Bronchial epithelial cell (primary cell): ENCODE measurements at places on chromosomes 5 and 9. TPM values are rescaled to one million over a fixed set of nuclear protein-coding genes. Genes with fewer than 3 reads are reported as not detected.
A peak's percentile ranks its signal among the peaks of the same experiment; 100 is the strongest.

Gene LURAP1L
- 43.7 and 56.5 TPM in 2 replicates for total RNA-seq

Gene SLC22A4
- 0.13 and 0.26 TPM in 2 replicates for total RNA-seq

Gene PCDHGB5
- total RNA-seq, result 2.4 and 5.1 TPM in 2 replicates

DNA sequence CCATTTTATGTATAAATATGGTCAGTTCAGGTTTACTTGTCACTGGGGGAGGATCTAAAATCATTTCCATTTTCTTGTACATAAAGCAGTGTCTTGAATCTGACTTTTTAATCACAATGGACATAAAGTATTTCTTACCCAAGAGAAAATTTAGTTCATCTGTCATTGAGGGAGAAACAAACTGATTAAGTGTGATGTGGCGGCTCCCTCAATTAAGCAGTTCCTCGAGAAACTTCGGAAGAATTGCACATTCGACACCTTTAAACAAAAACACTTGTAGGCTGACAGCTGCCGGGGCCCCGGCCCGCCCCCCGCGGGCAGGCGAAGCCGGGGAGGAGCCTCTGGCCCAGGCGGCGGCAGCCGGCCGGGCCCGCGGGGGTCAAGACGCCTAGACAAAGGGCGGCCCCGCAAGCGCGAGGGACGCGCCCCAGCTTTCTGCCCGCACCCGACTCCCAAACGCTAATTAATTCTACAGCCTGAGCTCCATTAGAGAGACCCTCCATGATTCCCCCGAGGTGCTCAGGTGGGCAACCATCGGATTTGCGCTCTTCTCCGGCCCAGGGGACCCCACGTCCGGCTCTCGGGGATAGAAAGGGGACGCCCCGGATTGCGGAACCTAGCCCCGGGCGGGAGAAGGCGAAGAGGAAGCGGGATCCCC lies 750 bp downstream of the TRIM36 start:
- peak; percentile 17 for DNase-seq

DNA sequence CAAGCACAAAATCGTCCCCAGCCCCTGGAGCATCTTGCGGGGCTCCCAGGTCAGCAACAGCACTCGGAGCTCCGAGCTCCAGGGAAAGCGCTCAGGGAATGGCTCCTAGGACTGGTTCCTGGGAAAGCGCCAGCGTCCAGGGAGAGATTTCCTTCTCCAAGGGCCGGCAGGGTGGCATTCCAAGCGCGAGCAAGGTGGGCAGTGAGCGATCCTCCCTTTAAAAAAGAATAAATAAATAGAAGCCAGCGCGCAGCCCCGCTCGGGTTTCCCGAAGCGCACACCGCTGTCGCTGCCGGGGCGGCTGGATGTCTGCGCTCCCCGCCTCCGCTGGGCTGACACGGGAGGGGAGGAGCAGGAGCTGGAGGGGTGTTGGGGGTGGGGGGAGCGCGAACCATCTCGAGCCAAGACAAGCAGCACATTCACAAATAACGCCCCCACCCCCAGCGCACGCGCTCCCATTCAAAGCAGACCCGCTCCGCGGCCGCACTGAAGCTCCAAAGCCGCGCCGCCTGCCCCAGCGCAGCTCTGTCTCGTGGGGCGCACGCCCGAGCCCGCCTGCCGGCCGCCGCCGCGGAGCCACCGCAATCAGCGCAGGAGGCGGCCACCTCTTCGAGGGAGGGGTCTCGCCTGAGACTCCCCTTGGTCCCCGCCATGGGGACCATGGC lies 327.4 kb downstream of the SH3GL2 start:
- no peak for DNase-seq

DNA sequence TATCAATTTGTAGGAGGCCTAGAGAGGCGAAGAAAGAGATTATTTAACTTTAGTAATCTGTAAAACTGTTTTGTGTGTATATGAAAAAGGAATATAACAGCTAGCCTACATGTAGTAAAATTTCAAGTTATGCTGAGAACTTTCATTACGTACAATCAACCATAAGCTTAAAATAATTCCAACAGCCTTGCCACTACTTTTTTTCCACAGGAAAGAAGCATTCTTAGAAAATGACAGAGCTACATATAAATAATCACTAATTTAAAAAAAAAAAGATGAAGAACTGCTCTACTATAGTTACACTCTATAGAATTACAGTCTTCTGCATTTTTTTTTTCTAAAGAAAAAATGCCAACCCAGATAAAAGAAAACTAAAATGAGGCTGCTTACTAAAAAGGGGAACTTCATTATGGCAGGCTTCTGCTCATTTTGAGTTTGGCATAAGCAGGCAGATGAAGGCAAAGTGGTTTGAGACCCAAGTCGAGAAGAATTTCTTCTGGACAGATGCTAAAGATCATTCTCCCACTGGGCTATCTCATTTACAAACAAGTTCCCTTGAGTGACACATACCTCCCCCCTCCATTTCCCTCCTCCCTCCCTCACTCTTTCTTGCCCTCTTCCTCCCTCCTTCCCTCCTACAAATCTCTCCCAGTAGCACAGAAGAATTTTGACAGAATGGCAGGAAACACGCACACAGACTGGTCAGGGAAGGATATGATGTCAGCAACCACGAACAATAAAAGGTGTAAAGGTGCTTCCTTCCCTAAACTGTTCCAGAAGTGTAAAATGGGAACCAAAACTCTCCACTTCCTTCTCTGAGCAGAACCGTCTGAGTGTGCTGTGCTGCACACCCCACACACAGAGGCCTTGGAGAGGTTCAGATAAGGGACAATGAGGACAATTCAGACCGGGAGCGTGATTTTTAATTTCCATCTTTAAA lies 56.1 kb downstream of the MEF2C start:
- peak; percentile 25 for DNase-seq

DNA sequence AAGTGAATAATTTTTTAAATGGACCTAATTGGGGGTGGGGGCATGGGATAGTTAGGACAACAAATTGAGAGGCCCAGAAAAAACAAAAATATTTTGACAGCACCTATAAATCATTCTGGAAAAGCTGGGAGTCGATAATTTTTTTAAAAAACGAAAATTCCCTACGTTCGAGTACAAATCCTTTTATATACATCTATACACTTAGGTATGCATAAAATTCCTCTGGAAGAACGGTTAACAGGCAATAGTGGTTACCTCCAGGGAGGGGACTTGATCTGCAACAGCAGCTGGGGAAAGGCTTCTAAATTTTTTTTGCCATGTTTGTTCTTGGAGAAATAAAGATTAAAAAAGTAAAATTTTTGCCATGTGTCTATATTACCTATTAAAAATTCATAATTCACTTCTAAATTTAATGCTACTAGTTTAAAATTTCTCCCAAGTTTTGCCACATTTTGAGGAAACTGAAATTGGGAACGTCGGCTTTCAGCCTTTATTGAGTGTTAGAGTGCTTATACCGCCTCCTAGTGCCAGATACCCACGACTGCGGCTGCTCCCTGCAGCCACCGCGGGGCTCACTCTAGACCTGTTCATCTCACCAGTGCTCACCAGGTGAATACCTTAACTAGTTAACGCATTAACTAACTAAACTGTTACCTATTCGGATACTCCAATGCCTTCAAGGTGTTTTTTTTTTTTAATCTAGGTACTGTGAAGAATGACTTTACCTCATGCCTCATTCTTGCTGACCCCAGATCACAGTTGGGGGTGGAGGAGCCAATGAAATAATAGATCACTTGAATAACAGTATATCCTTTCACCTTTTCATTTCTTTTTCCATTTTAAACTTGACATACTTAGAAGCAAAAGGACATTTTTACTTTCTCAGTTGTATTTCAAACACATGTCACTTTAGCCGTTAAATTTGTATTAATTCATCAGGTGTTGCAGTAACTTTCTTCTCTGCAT lies 1.8 kb upstream of the BHMT start:
- DNase-seq, result no peak

- DNase-seq, result no peak
Observed at GRCh38 chr9:16627967-16628366, 242.5 kb downstream of the BNC2 start.

- no peak for DNase-seq
Observed at GRCh38 chr9:87581513-87581912, 83.8 kb downstream of the DAPK1 start.

DNA sequence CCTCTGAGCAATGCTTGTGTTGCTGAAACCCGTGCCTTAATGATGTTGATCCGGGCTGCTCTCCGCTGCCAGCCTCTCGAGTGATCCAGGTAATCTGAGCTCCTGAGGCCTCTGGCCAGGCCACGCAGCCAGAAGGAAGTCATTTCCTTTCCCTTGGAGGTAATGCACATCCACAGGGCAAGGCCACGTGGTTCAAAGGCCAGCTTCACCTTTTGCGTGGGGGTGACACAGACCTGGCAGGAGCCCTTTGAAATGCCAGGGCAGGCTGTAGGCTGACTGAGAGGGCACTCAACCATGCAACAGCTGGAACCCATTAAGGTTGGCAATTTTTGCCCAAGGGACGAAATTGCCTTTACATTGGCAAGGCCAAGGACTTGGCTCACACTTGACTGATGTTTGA lies 80.4 kb downstream of the LIX1 start:
- no peak for DNase-seq

DNA sequence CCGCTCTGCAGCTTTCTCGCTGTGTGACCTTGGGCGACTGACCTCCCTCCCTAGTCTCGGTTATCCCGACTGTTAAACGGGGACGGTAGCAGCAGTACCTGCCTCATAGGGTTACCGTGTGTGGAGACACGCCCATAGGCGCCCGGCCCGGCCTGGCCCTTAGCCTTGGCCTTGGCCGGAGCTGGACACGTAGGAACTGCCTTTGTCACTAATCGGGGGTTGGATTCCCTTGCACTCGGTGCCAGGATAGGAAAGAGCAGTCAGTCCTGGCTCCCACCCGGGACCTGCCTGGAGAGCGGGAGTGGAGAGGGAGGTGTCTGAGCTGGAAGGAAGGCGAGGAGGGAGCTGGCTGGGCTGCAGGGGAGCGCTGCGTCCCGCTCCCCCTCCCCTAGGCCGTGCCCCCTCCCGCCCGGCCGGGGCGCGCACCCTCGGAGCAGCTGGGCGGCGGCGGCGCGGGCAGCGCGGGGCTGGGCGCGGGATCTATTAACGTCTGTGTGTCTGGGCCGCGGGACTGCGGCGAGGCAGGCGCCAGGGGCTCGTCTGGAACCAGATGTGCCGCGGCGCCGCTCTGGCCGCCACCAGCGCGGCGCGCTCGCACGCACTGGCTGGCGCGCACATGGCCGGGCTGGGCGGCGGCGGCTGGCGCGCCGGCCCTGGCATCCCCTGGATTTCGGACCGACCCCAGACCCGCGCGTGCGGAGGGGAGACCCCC lies 31.7 kb downstream of the PRRX2 start:
- no peak for DNase-seq

DNA sequence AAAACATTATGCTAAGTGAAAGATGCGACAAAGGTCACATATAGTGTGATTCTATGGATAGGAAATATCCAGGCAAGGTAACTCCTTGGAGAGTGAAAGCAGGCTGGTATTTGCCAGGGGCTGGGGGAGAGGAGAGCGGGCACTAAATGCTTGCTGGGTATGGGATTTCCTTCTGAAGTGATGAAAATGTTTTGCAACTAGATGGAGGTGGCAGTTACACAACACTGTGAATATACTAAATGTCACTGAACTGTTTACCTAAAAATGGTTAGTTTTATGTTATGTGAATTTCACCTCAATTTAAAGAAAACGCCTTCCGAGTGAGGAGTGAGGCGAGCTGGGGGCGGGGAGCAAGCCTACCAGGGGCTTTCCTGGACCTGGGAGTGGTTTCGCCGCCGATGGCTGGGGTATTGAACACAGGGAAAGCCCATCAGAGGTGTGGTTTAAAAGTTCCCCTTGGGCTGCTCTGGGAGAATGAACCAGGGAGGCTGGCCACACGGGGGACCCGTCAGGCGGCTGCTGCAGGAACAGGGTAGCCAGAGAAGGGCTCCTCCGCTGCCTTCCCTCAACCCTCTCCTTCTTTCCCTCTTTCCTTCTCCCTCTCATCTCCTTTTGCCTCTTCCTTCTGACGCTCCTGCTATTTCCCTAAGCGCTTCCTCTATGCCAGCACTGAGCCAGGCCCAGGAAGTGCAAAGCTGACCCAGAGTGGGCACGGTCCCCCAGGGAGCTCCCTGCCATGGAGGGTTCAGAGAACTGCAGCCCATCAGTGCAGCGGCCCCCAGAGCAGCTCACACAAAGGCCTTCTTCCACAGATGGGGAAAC lies 4.9 kb downstream of the AKNA start:
- DNase-seq, result no peak

GRCh38 chr5:107426209-107426608 lies 244.5 kb downstream of the EFNA5 start:
- DNase-seq, result no peak

DNA sequence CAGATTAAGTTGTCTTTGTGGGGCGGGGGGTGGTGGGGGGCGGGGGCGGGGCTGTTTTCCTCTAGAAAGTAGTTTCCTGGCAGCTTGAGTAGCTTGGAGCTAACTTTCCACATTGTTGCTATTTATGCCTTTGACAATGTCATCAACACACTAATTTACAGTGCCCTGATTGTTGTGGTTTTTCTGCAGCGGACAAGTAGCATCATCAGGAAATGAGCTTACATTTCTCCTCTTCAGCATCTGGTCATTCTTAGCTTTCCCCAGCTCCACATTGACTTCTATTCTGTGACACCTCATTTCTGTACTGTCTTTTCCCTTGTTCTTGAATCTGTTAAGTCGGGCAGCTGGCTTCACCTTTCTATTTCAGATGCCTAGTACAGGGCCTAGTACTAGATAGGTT lies 112.3 kb upstream of the RAD23B start:
- no peak for DNase-seq

DNA sequence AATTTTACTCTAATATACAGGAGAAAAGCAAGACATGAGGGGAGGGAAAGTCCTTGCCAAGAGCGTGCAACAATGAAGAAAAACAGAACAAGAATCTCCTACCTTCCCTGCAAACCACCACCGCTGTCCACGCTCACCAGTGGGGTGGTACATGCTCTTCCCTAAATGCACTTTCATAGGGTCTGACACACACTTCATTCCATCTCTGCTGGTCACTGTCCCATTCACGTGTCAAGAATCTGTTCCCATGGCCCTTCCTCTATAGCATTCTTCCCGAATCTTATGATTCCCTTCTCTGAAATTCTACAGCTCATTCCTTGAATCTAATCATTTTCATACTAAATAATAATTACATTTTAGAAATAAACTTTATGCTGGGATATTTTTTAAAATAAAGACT lies 11.4 kb upstream of the DNAH5 start:
- DNase-seq, result no peak

DNA sequence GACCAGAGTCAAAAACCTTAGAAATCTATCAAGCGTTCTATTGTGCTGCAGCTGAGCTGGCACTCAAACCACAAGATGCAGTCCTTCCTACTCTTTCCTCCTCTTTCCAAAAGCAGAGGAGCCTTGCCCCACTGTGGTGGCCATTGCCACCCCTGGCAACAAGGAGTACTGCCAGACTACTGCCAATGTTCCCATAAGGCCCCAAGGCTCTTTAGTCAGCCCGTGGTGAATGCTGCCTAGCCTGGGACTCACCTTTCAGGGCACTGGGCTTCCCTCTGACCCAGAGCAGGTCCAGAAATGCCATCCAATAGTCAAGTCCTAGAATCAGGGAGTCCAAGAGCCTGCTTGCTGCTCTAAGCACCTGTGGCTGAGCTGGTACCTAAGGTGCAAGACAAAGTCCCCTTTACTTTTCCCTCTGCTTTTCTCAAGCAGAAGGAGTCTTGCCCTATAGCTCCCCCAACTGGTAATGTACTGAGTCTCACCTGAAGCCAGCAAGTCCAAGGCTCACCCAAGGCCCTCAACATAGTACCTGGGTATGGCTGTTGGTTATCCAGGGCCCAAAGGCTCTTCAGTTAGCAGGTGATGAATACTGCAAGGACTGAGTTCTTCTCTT lies 219.4 kb downstream of the ATPSCKMT start:
- peak; percentile 66 for DNase-seq
